Activated CD8-positive, alpha-beta memory T cell treated with anti-CD3 and anti-CD28 coated beads, Interleukin-2, amount 10 ng/mL, durations not matched to agents 7 days and 5 days (primary cell): ENCODE measurements at places on chromosomes 3 and 15.

GRCh38 chr3:126570103-126570541, 11.4 kb upstream of the C3orf22 start:
- no peaks in the 10 kb centered on the region for H3K4me1 ChIP-seq
- H3K36me3 ChIP-seq: no peaks in the 10 kb centered on the region
- no peak overlapping the region for H3K4me3 ChIP-seq
- H3K27ac ChIP-seq: no peak overlapping the region
- DNase-seq: no peak

DNA sequence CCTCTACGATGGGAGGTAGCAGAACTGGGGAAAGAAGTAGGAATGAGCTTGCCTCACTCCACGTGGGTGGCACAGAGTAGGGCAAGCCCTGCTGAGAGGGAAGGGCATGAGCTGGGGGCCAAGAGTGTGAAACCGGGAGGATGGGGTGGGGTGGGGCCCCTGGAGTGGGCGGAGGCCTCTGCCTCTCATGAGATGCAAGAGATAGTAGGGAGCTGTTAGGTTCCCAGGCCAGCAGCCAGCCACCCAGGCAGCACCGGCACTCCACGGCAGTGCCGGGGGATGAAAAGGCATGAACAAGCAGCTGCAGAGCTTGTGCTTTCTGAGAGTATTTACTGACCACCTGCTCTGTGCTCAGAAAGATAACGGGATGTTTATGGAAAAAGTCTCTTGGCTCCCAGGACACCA, 24.4 kb upstream of the PLA2G4E start:
- H3K27me3 ChIP-seq: peaks cover 2% of the 10 kb centered on the region
- no peaks in the 10 kb centered on the region for H3K36me3 ChIP-seq
- peaks cover 5% of the 10 kb centered on the region for H3K4me1 ChIP-seq
- no peak for DNase-seq

GRCh38 chr3:191085091-191085490, 114.0 kb upstream of the OSTN start:
- H3K27ac ChIP-seq: no peak overlapping the region
- H3K36me3 ChIP-seq: no peaks in the 10 kb centered on the region
- DNase-seq: no peak
- H3K4me1 ChIP-seq: no peaks in the 10 kb centered on the region
- no peak overlapping the region for H3K4me3 ChIP-seq
- H3K27me3 ChIP-seq: no peaks in the 10 kb centered on the region

GRCh38 chr15:64702816-64703631, 72.4 kb downstream of the RBPMS2 start:
- no peaks in the 10 kb centered on the region for H3K27me3 ChIP-seq
- H3K4me3 ChIP-seq: peak overlapping the region; percentile 78
- peak; percentile 97 for DNase-seq
- peak overlapping the region; percentile 57 for H3K27ac ChIP-seq

DNA sequence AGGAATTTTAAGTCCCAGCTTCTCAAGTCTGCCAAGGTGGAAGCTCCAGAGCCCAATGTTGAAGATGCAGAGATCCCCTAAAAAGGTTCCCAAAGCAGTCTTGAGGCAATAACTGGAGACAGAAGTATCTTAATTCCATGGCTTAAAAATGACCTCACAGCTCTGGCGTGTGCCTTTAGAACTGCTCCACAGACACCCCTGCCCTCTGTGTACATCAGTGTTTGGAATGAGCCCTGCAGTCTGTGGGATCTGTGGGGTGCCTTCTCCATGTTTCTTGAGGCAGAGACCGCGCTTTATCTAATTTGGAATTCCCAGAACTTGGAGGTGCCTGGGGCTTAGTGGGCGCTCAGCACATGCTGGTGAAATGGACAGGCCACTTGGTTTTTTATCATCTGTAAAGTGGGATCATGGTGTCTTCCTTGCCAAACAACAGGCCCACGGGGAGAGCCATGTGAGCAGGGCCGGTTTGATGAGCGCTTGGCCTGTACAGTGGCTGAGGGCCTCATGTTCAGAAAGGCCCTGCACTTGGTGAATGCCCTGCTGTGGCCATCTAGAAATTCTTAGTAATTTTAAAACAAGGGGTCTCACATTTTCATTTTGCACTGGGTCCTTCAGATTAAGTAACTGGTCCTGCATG, 7.1 kb downstream of the ITGA11 start:
- DNase-seq: no peak
- H3K4me3 ChIP-seq: no peak overlapping the region
- no peaks in the 10 kb centered on the region for H3K4me1 ChIP-seq
- peaks cover 34% of the 10 kb centered on the region for H3K27me3 ChIP-seq
- no peak overlapping the region for H3K27ac ChIP-seq

- H3K4me3 ChIP-seq: no peak overlapping the region
- H3K27me3 ChIP-seq: no peaks in the 10 kb centered on the region
- no peak for DNase-seq
- H3K27ac ChIP-seq: peak overlapping the region; percentile 71
- H3K4me1 ChIP-seq: peaks cover 65% of the 10 kb centered on the region
These were observed 14.8 kb downstream of the PPCDC start for GRCh38 chr15:75038231-75038630.

- DNase-seq: peak; percentile 64
- H3K27ac ChIP-seq: no peak overlapping the region
- no peak overlapping the region for H3K4me3 ChIP-seq
- H3K36me3 ChIP-seq: no peaks in the 10 kb centered on the region
- H3K27me3 ChIP-seq: peaks cover 3% of the 10 kb centered on the region
These were observed 142.7 kb downstream of the GADL1 start for GRCh38 chr3:30751610-30752299.

DNA sequence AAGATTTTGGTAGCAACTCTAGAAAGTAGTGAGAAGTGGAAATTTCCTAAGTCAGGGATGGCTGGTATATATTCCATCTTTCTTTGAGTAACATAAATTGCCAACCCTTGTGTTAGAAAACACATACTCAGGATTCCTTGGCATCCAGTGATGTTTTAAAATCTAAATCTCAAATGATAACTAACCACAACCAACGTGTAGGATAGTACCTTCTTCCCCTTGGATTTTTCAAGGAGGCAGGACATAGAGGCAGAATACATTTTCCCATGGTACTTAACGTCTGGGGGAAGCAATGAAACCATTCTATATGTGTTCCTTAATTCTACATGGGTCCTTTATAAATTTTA, 93.4 kb downstream of the WDR76 start:
- peaks cover 3% of the 10 kb centered on the region for H3K27me3 ChIP-seq
- no peaks in the 10 kb centered on the region for H3K36me3 ChIP-seq
- H3K27ac ChIP-seq: no peak overlapping the region

- no peak for DNase-seq
- no peak overlapping the region for H3K27ac ChIP-seq
- peaks cover 7% of the 10 kb centered on the region for H3K36me3 ChIP-seq
- H3K27me3 ChIP-seq: peaks cover 10% of the 10 kb centered on the region
- H3K4me1 ChIP-seq: peaks cover 4% of the 10 kb centered on the region
These were observed 205.7 kb downstream of the OSBPL10 start for GRCh38 chr3:31775383-31775782.

GRCh38 chr15:39052323-39052705, 487.7 kb upstream of the RASGRP1 start:
- no peaks in the 10 kb centered on the region for H3K36me3 ChIP-seq
- H3K4me1 ChIP-seq: no peaks in the 10 kb centered on the region
- H3K4me3 ChIP-seq: no peak overlapping the region
- no peak for DNase-seq
- peaks cover 17% of the 10 kb centered on the region for H3K27me3 ChIP-seq

- H3K4me3 ChIP-seq: no peak overlapping the region
- H3K36me3 ChIP-seq: no peaks in the 10 kb centered on the region
- H3K27ac ChIP-seq: no peak overlapping the region
- H3K27me3 ChIP-seq: peaks cover 4% of the 10 kb centered on the region
These were observed 100.0 kb downstream of the MAGI1 start for GRCh38 chr3:65938676-65939075.

- DNase-seq: no peak
- peaks cover 44% of the 10 kb centered on the region for H3K27me3 ChIP-seq
- no peaks in the 10 kb centered on the region for H3K4me1 ChIP-seq
- no peak overlapping the region for H3K4me3 ChIP-seq
- no peak overlapping the region for H3K27ac ChIP-seq
- no peaks in the 10 kb centered on the region for H3K36me3 ChIP-seq
These were observed 7.6 kb downstream of the RTP2 start for GRCh38 chr3:187694801-187695200.

- peaks cover 29% of the 10 kb centered on the region for H3K4me1 ChIP-seq
- no peak for DNase-seq
- H3K27me3 ChIP-seq: peaks cover 76% of the 10 kb centered on the region
These were observed 1.2 kb downstream of the TRIM71 start for GRCh38 chr3:32818970-32819511.

GRCh38 chr3:124640635-124641306, 89.5 kb upstream of the UMPS start:
- peaks cover 82% of the 10 kb centered on the region for H3K27me3 ChIP-seq
- peaks cover 28% of the 10 kb centered on the region for H3K4me1 ChIP-seq
- no peak for DNase-seq
- no peak overlapping the region for H3K4me3 ChIP-seq
- no peak overlapping the region for H3K27ac ChIP-seq
- no peaks in the 10 kb centered on the region for H3K36me3 ChIP-seq

DNA sequence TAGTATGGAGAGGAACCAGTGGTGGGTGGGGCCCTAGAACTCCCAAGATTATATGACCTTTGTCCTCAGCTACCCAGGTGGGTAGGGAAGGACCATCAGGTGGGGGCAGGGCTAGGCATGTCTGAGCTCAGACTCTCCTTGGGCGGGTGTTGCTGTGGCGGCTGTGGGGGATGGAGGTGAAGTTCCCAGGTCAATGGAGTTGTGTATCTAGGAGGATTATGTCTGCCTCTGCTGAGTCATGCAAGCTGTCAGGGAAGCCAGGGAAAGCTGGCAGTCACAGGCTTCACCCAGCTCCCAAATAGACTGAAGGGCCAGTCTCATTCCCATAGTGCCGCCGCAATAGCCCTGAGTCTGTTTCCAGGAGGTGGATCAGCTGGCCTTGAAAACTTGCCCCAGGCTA, 139.7 kb upstream of the CFAP20DC start:
- no peak overlapping the region for H3K4me3 ChIP-seq
- H3K4me1 ChIP-seq: no peaks in the 10 kb centered on the region
- H3K27me3 ChIP-seq: peaks cover 4% of the 10 kb centered on the region
- no peak for DNase-seq
- H3K36me3 ChIP-seq: no peaks in the 10 kb centered on the region
- no peak overlapping the region for H3K27ac ChIP-seq

DNA sequence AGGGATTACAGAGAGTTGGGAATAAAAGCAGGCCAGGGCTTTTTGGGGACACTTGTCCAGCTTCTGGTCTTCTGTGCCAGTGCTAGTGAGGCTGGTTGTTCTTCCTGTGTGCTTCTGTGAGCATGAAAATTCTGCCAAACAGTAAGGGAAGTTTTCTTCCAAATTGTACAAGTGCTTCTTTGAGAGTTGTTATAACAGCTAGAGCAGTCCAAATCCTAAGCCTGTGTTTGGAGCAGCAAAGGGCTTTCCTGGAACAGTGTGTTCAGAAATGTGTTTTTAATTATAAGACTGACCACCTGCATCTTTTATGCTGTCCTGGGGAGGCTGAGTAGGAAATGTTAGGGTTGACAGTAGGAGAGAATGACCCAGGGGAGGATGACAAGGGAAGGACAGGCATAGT, 223.0 kb upstream of the P2RY1 start:
- H3K36me3 ChIP-seq: no peaks in the 10 kb centered on the region
- no peak overlapping the region for H3K4me3 ChIP-seq
- peaks cover 9% of the 10 kb centered on the region for H3K27me3 ChIP-seq
- no peak overlapping the region for H3K27ac ChIP-seq
- H3K4me1 ChIP-seq: no peaks in the 10 kb centered on the region

GRCh38 chr15:70559265-70560239, 203.8 kb downstream of the UACA start:
- no peaks in the 10 kb centered on the region for H3K4me1 ChIP-seq
- no peak overlapping the region for H3K4me3 ChIP-seq
- peaks cover 25% of the 10 kb centered on the region for H3K27me3 ChIP-seq
- no peak overlapping the region for H3K27ac ChIP-seq
- H3K36me3 ChIP-seq: no peaks in the 10 kb centered on the region

- no peak for DNase-seq
- no peak overlapping the region for H3K27ac ChIP-seq
These were observed 235.5 kb upstream of the THRB start for GRCh38 chr3:24730173-24730572.

DNA sequence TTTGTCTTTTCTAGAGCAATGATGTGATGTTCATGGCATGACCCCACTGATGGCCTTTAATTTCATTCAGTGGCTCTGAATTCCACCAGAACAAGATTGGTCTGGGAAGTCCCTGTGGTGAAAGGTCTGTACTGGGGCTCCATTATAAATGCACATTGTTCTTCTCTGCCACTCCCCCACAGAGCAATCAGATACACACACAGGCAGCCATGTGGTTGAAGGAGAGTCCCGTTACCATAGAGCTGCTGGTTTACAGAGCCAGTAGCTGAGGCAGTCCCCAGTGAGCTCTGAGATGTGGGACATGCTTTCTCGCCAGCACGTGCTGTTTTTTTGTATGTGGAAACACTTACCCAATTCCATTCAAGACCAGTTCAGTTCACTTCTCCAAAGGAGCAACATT, 172.7 kb upstream of the TRIM42 start:
- no peak overlapping the region for H3K4me3 ChIP-seq
- H3K4me1 ChIP-seq: no peaks in the 10 kb centered on the region
- DNase-seq: no peak

DNA sequence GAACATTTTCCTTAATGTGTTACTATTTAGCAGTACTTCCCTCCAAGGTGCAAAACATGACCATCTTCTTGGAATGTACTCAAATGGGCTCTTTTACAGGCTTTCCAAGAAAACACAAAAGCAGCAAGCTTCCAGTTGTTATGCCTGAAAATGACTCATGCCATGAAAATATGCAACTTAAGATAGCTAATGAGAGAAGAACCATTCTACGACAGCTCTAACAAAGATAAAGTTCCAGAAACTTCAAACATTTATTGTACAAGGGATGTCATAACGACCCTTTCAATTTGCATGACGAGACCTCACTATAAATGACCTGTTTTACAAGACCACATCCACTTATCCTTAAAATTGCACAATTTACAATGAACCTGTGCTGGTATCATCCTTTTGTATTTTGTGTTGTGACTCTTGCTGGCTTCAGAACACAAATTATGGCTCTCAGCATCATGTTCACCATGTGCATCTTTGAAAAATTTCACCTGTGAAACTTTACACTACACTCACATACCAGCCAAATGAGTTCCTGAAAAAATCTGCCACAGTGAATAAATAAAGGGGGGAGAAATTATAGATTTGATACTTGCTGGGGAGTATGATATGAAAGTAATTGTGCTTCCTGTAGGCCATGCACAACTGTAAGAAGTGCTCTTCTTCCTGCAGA, 433.7 kb downstream of the MAGI1 start:
- no peak overlapping the region for H3K4me3 ChIP-seq
- H3K27me3 ChIP-seq: no peaks in the 10 kb centered on the region
- DNase-seq: no peak
- no peaks in the 10 kb centered on the region for H3K4me1 ChIP-seq
- H3K27ac ChIP-seq: no peak overlapping the region
- H3K36me3 ChIP-seq: no peaks in the 10 kb centered on the region
